Fibroblast of mammary gland (primary cell): ENCODE measurements at places on chromosomes 6 and 20.
A peak's percentile ranks its signal among the peaks of the same experiment; 100 is the strongest.

GRCh38 chr20:9021699-9022098 lies 47.2 kb upstream of the PLCB4 start:
- no peak for DNase-seq

GRCh38 chr6:56620229-56620868 lies 22.3 kb downstream of the DST start:
- no peak for DNase-seq

DNA sequence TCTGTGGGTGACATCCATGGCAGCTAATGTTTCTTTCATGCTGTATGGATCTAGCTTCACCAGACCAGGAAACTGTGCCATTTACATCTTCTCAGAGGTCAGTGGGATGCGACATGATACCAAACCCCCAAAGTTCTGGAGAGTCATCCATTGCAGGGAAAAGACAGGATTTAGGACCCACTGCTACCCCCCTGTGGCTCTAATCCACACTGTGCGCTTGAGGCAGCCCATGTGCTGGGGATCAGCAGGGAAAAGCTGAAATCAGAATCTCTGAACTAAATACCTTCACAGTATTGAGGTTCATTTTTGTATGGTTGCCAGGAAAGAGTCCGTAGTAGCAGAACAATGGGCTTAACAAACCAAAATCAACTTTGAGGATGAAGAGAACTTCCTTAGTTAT lies 164.4 kb downstream of the TMEM242 start:
- no peak for DNase-seq

DNA sequence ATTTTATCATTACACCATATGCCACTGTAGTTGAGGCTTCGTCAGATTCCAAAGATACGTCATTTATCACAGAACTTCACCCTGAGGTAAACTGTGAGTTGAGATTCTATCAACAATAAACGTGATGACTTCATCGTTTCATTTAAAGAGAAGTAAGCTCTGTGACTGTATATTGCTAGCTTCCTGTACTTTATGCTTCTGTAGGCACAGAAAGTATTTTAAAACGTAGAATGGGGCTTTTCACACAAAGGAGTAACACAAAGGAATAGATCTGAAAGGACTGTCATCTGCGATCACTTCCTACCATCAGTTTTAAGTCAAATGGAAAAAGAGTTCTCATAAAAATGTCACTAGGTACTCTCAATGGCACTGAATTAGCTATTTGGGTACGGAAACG lies 234.4 kb upstream of the MCHR2 start:
- DNase-seq, result no peak

DNA sequence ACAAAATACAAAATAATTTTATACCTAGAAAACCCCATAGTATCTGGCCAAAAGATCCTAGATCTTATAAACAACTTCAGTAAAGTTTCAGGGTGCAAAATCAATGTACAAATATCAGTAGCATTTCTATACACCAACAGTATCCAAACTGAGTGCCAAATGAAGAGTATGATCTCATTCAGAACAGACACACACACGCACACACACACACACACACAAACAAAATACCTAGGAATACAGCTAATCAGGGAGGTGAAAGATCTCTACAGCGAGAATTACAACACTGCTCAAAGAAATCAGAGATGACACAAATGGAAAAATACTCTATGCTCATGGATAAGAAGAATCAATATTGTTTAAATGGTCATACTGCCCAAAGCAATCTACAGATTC lies 49.2 kb downstream of the TOMM6 start:
- peak; percentile 48 for DNase-seq

GRCh38 chr6:34872332-34872731 lies 15.5 kb downstream of the TAF11 start:
- no peak for DNase-seq

DNA sequence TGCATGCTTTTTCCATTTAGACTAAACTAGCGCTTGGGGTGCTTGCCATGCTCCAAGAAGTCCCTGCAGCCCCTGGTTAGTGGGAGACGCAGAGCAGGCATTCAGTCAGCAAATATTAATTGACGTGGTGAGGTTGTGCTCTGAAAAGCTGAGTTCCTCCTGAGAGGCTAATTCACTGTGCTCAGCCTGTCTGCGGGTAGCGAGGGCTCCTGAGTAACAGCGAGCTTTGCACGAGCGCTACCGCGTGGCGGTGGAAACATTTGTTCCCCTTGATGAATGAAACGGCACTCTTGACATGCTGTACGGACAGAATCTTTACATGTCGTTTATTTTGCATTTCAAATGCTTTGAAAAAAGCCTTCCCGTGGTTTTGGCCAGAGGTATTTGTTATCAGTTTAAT lies 170.6 kb upstream of the AGPAT4 start:
- peak; percentile 52 for DNase-seq

GRCh38 chr6:107386340-107386739 lies 73.0 kb downstream of the PDSS2 start:
- peak; percentile 31 for DNase-seq

DNA sequence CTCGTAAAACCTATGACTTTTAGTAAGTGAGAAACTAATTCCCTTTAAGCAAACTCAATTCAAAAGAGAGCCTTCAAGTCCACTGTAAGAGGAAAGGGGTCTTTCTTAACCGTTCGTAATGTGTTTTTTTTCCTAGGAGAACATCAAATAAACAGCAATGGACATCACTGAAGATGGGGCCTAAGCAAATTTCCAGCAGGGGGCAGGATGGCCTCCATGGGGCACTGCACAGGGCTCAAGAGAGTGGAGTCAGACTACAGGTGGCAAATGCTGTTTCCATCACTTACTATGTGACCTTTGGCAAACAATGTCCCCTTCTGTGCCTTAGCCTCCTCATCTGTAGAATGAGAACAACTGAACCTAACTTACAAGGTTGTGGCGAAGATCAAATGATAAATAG lies 88.7 kb downstream of the ARHGAP18 start:
- DNase-seq, result peak; percentile 41

- DNase-seq, result no peak
Measured at GRCh38 chr20:36881331-36881730, 5.4 kb downstream of the TLDC2 start.

- no peak for DNase-seq
Measured at GRCh38 chr6:3353213-3353903, 94.6 kb downstream of the PSMG4 start.

DNA sequence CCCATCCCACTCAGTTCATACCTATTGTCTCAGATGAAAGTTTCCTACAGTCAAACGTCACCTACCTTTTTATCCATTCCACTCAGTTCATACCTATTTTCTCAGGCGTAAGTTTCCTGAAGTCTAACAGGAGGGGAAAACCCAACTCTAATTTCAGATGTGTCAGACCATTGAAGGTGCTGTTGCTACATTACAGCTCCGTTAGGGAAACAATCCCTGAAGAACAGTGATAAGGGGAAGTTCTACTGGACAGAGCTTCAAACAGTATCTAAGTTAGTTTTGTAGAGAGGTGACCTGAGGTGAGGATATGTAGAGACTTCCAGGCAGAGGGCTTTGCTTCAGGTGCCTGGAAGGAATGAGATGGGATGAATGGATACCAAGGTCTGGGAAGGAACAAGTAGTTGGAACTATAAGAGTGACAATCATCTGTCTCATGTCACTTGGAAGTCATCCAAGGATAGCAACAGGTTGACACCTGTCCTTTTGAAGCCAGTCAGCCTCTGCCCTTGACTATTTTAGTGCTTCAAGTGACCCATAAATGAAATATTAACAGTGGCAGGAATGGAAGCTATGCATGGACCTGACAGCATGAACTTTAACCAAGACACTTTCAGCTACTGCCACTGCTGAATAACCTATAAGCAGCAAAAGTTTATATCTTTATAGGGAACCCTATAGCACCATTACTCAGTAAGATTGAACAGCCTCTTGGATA lies 191.6 kb upstream of the MOCS1 start:
- no peak for DNase-seq

DNA sequence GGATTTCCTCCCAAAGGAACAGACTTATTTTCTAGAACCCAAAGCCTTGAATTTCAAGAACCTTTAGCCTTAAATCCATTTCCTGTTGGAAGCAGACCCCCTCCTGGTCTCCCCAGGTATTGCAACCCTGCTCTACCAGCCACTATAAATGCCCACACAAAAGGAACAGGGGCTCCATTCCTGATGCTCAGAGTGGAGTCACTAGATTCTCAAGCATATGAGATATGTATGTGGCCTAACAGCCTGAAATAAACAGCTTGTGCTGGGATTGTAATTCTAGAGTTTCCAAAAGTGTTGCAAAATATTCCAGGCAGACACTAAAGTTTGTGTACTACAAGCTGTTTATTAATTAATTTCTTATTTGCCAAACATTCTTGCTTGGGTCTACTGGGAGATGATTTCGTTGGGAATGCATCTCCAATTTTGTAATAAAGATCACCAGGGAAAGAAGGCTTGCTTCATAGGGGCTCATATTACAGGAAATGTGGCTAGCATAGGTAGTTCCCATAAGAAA lies 44.8 kb downstream of the RIPOR3 start:
- peak; percentile 92 for DNase-seq

DNA sequence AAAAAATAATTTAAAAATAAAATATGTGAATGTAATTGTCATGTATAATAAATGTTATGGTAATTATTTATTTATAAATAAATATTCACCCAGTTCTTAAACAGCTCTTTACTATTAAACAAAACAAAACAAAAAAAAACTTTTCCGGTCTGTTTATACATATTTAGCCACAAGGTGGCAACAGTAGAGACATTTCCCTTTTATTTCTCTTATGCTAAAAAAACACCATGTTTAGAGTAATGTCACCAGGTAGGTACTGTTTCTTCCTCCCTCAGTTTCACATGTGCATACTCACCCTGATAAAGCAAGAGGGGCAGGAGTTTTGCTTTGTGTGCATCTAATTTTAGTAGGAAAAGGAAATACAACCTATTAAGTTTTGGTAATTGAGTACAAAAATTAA lies 610.4 kb upstream of the IMPG1 start:
- DNase-seq, result peak; percentile 23

DNA sequence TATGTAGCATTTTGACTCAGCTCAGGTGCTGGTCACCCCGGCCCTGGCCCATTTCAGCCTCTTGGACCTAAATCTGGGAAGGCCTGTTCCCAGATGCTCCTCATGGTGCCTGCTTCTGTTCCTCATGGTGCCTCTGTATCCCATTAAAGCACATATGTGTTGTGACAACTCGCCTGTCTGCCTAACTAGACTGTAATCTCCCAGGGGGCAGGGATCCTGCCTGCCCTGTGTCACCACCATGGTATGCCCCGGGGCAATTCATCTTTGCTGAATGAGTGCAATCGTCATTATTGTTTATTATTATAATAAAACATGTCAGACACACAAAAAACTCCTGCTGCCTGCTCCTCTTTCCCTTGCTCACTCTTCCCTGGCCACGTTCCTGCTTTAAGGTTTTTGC lies 62.0 kb downstream of the ZFP64 start:
- no peak for DNase-seq

GRCh38 chr6:81751388-81752083 lies 945 bp downstream of the TENT5A start:
- DNase-seq, result no peak

- no peak for DNase-seq
Measured at GRCh38 chr6:166560222-166560621, 26.3 kb downstream of the RAMACL start.

GRCh38 chr6:106488494-106489370 lies 128.2 kb downstream of the CRYBG1 start:
- peak; percentile 45 for DNase-seq

DNA sequence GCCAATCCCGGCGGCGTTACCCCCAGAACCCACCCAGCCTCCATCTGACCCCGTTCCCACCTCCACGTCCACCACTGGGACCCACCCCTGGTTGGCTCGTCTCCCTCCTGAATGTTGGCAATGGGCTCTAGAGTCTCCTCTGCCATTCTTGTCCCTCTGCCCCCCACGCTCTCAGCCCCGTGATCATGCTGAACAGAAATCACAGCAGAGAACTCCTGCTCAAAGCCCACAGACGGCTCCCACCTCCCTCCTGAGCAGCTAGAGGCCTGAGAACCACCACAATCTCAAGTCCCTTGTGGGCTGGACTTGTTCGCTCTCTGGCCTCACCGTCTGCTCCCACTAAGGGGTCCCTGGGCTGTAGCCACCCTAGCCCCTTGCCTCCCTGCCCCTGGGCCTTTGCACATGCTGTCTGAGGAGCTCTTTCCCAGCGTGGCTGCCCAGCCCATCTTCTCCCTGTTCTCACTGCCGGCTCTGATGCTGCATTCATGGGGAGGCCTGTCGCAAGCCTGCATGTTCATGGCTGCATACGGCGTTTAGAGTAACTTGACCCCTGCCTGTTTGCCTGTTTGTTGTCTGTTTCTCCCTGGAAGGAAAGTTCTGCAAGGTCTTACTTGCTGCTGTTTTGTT lies 11.2 kb upstream of the FRMD1 start:
- DNase-seq, result no peak

DNA sequence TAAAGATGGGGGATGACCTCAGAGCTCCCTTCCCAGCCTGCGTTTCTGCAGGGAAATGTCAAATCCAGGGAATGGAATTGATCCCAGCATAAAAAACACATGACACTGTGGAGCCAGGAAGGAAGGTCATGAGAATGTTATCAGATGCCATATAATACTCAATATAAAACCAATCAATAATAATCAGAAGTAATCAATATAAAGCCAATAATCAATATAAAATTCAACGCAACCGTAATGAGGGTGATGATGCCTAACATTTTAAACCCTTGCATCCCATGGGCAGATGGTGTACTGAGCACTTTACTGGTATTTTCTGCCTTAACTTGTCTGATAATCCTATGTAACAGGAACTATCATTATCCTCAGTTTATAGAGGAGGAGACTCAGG lies 30.1 kb upstream of the SULF2 start:
- DNase-seq, result no peak

- DNase-seq, result peak; percentile 97
Measured at GRCh38 chr6:149026530-149026942, 279.7 kb downstream of the UST start.

GRCh38 chr6:62229231-62229630 lies 56.8 kb downstream of the KHDRBS2 start:
- DNase-seq, result no peak

GRCh38 chr6:83574783-83575182 lies 62.4 kb downstream of the PRSS35 start:
- DNase-seq, result no peak

GRCh38 chr20:24768201-24768636 lies 180.8 kb upstream of the CST7 start:
- no peak for DNase-seq
